ENCODE measurements at places on chromosomes 3 and 15.

GRCh38 chr3:13406190-13406589, 13.9 kb downstream of the NUP210 start:
- DNase-seq, result no peak

GRCh38 chr3:99269606-99270351, 368.3 kb upstream of the DCBLD2 start:
- no peak for DNase-seq

DNA sequence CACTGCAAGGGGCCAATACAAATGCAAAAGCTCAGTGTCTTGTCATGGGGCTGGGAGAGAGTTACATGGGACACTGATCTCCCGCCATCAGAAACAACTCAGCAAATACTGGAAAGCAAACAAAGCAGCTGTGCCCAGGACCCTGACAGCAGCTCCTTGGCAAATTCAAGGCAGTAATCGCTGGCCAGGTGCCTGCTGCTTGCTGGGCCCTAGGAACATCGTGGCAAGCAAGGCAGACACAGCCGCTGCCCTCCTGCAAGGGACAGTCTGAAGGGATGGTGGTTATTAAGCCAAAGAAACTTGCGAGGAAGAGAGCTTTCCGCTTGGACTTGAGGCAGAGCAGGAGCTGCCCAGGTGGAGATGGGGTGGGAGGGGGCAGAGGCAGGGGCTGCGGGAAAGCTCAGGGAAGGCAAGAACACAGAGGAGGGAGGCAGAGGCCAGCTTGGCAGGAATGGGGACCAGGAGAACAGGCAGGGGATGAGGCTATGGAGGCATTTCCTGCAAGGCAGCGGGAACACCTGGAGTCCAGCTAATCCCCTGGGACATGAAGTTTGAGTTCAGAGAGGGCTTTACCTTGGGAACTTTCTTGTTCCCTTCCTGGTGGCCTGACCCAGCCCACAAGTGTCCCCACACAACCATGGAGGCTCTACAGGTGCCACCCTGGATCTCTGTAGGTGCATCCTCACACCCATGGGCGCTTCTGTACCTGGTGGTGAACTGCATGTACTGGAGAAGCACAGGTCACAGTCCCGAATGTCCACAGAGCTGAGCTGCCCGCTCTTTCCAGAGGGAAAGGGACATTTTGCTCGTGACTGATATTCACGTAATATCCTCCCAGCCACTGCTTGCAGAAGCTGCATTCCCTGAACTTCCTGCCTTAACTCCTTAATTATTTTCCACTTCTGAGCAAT, 78.7 kb upstream of the ATP2B2 start:
- DNase-seq, result no peak

DNA sequence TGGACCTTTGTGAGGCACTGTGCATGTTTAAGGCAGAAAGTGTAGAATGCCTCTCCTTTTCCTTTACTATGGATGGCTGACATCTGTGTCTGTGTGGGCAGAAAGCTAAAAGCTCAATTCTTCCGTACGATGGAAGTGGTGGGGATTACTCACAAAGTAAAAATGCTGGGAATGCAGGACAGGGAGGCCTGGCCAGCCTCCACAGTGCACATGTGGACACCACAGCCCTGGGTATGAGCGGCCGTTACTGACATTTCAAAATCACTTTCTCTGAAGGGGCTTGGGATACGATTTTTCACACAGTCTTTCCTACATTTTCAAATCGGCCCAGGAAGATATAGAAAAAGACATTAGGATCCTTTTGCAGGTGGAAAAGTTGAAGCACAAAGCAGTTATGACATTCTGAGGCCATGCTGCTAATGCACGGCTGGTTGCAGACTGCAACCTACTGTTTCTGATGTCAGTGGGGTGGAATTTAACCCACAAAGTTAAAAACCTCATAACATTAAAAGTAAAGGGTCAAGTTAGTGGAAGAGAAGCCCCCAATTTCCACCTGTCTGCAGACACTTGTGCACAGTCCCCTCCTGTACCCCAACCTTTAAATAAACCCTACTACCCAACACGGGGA, 27.9 kb downstream of the EHD4 start:
- no peak for DNase-seq

DNA sequence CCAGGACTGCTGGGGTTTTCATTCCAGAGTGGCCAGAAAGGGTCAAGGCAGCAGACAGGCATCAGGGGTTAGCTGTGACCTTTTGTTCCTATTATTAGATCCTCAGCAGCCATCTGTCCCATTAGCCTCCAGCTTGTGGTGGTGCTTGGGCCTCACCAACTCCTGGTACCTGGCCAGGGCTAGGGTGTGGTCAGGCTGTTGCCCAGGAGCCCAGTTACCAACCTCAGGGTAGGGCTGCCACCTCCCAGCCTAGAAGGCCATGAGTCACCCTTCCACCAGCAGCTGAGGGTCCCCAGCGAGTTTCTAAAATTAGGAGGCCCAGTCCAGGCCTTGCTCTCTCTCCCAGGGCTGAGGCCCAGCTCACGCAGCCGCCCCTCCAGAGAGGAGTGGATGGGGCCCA, 12.2 kb downstream of the TMEM43 start:
- DNase-seq, result no peak

- no peak for DNase-seq
Observed at GRCh38 chr15:89221543-89221942, at the start of gene RLBP1. Gene RLBP1, minus strand, starts transcription at chr15:89221579. Its CDS starts 2,604 bp downstream, at chr15:89218975.

GRCh38 chr3:13750731-13751130, 129.1 kb downstream of the WNT7A start:
- DNase-seq, result no peak

- no peak for DNase-seq
Observed at GRCh38 chr3:126914226-126914625, 68.7 kb upstream of the PLXNA1 start.

DNA sequence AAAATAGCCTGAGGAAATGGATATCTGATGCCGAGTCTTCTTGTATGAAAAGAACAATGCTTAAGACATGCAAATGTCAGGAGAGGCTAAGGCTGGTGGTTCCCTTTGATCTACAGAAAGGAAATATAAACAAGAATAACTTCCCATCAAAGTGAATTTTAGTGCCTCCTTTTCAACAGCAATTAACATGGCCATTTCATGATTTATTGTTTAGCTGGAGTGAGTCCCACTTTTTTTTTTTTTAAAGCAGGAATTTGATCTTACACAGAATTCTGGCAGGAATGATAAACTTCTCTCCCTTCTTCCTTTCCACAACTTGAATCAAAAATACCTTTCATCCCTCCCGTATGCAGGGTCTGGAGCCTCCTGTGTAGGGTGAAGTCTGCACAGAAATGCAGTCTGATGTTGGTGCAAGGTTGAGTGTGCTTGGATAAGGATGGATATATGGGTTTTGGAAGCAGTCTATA, 287.0 kb downstream of the MEX3B start:
- DNase-seq, result no peak

DNA sequence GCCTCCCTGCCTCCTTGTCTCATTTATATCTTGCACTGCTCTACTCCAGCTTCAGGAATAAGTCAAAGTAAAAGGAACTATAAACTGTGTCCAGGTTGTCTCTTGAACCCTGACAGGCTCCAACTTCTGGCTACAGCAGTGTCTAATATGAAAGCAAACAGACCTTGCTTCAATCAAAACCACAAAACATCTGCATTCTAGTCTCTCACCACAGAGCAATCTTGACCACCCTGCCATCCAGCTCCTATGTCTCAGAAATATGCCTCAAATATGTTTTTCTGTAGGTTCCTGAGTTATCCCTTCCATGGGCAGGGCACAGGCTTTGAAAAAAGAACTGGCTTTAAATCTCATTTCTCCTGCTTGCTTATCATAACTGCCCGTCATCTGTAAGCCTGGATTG, 13.0 kb upstream of the RAMAC start:
- DNase-seq, result no peak

DNA sequence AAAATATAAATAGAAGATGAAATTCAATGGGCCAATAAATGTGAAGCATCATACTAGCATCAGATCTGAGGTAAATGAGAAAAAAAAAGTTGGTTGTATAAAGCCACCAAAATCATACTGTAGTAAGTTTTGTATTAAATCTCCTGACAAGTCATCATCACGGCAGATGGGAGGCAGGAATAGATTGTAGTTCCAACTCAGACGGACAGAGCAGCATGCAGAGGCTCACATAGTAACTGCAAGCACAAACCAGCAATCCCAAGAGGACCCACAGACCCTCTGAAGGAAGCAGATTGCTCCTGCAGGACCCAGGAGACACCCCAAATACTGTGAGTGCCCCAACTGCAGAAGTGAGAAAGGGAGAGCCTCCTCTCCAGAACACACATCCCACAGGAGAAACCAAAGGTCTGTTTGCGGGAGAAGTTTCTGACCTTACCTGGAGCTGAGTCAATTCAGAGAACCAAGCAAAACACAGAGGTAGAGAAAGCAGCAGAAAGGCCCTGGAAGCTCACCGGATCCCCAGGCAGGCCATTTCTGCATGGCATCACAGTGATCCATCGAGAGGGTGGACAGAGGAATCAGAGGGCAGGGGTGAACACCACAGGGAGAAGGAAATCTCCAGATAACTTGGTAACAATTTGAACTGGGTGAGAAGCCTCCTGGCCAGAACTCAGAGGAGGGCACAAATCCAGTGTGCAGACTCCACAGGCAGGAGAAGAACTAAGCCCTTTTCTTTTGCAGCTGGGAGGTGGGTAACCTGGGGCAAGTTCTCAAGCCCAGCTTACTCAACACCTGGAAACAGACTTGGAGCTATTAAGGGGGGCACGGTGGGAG, 141.6 kb upstream of the ARHGEF26 start:
- DNase-seq, result no peak

GRCh38 chr3:168250415-168250861, 154.7 kb upstream of the GOLIM4 start:
- no peak for DNase-seq
